ENCODE measurements at places on chromosomes 1 and 21.

DNA sequence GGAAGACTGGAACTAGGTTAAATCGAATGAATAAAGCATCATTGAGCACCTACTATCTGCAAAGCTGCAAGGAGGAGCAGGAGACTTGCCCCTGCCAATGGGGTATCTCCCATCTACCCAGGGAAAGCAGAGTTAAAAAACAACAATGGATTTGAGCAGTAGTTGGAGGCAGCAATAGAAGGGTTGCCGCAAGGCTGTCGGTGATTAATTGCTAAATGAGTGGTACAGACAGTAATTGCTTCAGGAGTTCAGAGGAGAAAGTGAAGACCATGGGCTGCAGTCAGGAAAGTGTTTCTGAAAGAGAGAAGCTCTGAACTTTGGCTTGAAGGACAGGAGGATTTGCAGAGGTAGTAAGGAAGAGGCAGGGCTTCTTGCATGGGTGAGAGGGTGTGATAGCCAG lies 152.9 kb downstream of the ACTL8 start:
- no peak for DNase-seq

GRCh38 chr1:232302376-232303221 lies 327.3 kb downstream of the SIPA1L2 start:
- DNase-seq = no peak

DNA sequence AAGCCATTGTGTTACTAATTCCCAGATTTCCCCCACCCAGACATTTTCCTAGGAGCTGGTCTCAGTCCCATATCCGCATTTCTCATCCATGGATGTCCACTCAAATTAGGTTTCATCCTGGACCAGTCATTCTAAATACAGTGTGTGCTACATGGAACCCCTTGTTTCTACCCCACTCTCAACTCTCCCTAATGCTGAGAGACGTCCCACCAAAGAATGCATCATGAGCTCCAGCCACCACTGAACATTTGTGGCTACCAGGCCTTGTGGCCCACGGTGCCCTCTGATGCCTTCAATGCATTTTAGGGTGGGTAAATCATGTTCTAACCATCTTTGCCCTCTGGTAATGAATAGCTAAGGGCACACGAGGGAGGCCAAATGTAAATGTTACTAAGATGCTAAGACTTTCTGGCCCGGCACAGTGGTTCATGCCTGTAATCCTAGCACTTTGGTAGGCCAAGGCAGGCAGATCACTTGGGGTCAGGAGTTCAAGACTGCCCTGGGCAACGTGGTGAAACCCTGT lies 13.3 kb upstream of the RAB42 start:
- DNase-seq = no peak

GRCh38 chr21:40284409-40284808 lies 417.2 kb downstream of the PCP4 start:
- no peak for DNase-seq

GRCh38 chr1:228095938-228096337 lies 7.2 kb downstream of the C1orf35 start:
- no peak for DNase-seq

DNA sequence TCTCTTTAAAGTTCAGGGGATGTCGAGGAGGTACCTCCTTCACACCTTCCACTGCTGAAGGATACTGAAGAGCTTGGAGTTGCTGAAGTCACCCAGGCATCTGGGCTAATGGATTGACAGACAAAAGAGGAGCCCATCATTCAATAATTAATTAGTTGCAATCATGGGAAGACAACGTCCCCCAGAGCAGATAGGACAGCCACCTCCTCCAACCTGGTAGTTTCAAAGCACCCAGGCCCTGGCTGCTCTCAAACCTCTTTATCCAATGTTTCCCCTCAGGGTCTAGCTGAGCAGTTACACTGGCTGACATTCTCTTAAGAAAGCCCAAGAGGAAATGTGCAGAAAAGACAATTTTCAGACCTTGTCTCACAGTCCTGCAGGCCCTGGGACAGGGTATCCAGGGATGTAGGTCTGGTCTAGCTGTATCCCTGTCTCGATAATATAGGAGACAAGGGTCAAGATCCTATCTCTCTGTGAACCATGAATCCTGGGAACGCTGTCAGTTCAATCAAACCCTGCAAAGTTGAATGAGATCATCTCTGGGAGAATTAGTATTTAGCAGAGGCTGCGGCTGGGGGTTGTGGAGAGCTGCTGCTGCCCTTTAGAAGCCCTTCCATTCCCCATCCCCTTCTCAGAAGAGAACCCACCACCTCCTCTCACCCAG lies 1.1 kb downstream of the TSPAN2 start:
- DNase-seq = no peak

- no peak for DNase-seq
These were observed 125.1 kb downstream of the ETS2 start for GRCh38 chr21:38930853-38931252.

- peak; percentile 39 for DNase-seq
These were observed 75.7 kb downstream of the UCHL5 start for GRCh38 chr1:192983349-192983980.

DNA sequence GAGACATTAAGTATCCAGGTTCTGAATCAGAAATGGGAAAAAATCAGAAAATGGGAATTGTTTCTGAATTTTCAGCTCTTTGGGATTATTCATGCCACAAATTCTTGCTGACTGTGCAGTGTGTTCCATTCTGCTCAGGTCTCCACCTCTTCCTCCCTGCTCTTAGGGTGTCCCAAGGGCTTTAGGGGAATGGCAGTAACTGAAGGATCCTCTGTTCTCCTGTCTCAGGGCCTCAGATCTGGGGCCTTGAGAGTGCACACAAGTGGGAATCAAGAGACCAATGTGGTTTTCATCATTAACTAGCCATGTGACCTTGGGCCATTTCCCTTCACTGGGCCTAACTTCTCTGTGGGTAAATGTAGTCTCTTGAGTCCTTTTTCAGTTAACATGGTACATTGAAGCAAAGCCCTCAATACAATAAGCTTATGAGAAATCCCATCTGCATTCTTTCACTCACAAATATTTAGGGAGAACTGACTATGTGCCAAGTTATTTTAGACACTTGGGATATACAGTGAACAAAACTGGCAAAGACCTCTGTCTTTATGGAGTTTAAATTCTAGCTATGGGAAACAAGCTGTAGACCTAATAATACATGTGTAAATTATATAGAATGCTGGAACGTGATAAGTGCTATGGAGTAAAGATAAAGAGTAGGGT lies 75.7 kb upstream of the SPATA6 start:
- no peak for DNase-seq

DNA sequence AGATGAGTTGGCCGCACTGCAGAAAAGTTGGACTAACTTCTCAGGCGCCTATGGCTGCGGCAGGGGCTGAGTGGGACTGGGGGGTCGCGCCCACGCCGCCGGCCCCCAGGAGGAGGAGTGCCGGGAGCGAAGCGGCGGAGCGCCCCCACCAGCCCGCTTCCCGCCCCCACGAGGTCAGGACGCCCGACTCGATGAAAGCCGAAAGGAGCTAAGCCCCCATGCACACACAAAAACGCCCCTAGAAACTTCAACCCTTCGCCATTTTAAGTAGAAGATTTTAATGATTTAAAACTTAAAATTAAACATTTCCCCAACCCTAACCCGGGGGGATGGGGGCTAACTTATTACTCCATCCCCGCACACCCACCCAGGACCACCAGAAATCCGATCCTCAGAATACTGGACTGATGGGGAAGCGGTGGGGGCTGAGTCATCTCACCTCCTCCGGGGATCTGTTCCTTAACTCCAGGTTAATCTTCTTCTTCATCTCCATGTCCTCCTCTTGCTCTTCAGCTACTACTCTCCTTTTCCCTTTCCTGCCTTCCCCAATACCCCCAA lies 539 bp downstream of the ANP32E start:
- no peak for DNase-seq

GRCh38 chr1:177830531-177831135 lies 139.2 kb downstream of the SEC16B start:
- DNase-seq = no peak

GRCh38 chr1:161008869-161009510 lies 12.0 kb downstream of the F11R start:
- no peak for DNase-seq

DNA sequence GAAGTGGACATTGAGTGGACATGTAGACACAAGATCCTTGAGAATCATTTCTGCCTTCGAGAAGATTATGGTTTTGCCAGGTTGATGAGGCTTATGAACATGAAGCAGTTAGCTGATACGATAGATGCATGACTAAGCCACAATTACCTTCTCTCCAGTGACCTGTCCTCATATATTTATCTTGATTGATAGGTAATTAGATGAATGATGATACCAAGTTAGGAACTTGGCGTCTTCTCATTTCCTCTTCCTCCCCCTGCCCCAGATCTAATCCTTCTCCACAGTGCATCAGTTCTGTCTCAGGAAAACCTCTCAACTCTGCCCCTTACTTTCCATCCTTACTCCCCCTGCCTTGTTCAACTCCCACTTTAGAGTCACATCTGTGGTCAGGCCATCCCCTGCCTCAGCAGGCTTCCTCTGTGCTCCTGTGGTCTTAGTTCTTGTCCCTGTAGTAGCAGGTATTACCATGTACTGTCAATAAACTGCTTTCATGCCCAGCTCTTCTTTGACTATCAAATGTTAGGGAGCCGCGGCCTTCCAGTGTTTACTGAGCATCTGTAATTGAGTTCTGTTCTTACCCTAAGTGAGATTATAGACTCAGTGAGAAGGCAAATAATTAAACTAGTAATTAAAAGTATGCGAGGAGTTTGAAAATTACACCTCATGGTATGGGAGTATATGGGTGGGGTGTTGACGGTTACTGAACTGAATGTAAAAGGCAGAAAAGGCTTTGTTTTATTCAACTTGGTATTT lies 5.1 kb downstream of the ST6GALNAC3 start:
- no peak for DNase-seq

DNA sequence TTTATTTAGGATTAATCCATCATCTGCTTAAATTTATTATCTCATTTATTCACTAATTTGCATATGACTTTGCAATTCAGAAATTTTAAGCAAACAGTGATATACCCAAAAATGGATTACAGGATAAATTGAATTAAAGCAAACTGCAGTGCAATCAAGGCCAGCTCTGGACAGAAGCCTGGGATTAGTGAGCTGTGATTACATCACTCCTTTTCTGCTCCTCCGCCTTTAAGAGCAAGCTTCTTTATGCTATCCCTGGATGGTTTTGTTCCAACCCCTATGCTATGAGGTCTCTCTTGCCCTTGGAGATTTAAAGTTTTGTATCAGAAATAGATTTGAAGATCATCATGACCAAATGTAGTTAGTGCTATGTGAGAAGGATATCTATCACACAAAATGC lies 32.6 kb downstream of the GPR52 start:
- DNase-seq = no peak

GRCh38 chr1:228465571-228466146 lies 21.5 kb upstream of the RNF187 start:
- no peak for DNase-seq

- DNase-seq = no peak
These were observed 3.7 kb downstream of the RSBN1 start for GRCh38 chr1:113808450-113809195.

GRCh38 chr1:39230261-39231190 lies 26.0 kb downstream of the MACF1 start:
- DNase-seq = peak; percentile 52

- DNase-seq = no peak
These were observed 15.5 kb upstream of the SFT2D2 start for GRCh38 chr1:168210312-168210711.

DNA sequence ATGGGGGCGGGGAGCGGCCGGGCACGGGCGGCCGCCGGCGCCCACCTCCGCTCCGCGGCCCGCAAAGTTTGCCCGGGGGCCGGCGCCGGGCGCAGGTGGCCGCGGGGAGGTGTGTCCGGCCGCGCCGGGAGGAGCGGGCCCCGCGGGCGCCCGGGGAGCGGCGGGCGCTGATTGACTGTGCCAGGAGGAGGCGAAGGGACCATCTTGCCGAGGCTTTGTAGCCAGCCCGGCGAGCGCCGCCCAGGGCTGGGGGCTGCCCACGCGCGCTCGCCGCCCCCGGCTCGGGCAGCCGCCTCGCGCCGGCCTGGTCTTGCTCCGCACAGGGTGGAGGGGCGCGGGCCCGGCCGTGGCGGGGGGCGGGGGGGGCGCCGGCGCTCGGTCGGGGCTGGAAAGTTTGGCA lies 432 bp downstream of the EPHB2 start:
- DNase-seq = no peak

DNA sequence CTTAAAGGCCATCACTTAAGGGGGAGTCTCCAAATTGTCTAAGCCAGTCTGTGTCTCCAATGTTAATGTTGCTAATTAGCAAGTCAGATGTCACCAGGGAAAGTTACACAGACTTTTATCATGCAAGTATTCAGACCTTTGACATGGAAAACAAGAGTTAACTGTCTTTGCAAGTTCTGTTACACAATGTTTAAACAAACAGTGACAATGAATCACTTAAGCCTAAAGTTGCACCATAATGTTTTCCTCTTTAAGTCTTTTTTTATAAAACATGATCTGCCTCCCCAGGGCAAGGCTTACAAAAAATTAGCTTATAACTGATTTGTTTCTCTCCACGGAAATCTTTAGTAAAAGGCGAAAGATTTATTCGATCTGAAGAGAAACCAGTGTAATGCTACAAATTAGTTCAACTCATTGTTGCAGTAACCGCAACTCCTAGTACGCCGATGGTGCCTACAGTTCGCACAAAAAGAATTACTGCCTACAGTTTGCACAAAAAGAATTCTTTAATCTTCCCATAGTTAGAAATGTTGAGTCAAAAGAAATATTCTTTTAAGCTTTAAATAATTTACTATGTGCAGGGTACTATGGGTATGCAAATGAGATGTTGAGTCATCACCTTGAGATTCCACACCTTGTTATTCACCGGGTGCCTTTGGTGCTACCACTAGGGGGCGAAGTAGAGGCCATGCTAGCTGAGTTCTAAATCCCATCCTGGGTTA lies 45.3 kb downstream of the HHAT start:
- DNase-seq = peak; percentile 64

DNA sequence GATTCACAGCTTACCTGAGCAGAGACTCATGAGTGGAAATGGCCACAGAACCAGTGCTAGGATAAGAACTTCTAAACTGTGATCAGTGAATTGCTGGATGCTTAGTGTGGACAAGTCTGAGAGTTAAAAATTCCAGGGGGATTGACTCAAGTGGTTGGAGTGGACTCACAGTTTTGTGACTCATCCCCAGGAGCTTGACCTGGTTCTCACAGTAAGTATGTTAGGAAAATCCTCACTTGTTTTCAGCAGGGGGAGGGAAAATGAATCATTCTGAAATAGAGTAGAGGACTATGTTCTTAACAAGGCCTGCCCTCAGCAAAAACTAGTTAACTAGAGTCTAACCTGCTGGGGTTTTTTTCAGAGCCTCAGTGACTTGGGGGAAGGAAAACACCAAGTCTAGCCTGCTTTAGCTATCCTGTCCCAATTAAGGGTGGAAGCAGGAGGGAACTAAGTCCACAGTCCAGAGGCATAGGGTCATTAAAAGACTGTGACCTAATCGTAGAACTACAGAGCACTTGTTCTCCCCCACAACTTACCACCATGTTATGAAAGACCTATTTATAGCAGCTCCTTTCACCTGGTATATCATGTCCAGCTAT lies 6.1 kb upstream of the CDC73 start:
- no peak for DNase-seq

DNA sequence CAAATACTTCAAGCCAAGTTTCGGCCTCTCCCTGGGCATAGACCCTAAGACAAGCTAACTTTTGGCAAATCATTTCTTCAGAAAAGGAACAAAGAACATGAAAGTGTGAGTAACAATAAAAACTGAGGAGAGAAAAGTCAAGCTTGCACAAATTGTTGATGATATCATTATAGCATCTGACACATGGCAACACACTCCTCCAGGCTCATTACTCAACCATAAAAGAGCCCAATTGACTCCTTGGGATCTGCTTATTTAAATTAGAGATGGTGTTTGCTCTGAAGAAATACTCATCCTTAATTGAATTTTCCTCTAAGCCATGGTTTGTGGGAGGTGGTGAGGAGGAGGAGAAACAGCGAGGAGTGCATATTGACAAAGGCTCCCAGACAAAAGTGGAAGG lies 54.5 kb downstream of the TNFSF4 start:
- DNase-seq = no peak
